Stimulated activated CD4-positive, alpha-beta T cell treated with anti-CD3 and anti-CD28 coated beads, Interleukin-2, amount 100 ng/mL, for 4 hours (primary cell): ENCODE measurements at places on chromosomes 6 and 20.

GRCh38 chr6:40520678-40521077 lies 66.5 kb downstream of the LRFN2 start:
- no peak for DNase-seq

GRCh38 chr6:83883240-83883639 lies 23.8 kb downstream of the CYB5R4 start:
- DNase-seq, result no peak

DNA sequence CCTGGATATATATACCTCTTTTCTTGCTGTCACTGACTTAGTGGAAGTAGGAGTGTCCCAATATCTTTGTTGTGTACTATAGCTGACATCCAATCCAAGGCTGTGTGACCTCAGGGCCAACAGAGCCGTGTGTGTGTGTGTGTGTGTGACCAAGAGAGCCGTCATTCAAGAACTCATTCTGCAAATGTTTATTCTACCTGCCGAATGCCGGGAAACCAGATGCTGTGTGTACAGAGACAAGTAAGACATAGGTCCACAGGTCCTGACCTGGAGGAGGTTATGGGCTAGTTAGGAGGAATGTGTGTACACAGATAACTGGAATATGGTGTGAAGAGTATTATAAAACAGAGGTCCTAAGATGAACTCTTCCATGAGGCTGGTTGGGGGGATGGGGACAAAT lies 190.0 kb downstream of the DHX35 start:
- DNase-seq, result no peak

GRCh38 chr6:163793011-163793983 lies 378.8 kb downstream of the QKI start:
- DNase-seq, result no peak

- DNase-seq, result no peak
Observed at GRCh38 chr6:12578097-12578496, 138.5 kb upstream of the PHACTR1 start.

DNA sequence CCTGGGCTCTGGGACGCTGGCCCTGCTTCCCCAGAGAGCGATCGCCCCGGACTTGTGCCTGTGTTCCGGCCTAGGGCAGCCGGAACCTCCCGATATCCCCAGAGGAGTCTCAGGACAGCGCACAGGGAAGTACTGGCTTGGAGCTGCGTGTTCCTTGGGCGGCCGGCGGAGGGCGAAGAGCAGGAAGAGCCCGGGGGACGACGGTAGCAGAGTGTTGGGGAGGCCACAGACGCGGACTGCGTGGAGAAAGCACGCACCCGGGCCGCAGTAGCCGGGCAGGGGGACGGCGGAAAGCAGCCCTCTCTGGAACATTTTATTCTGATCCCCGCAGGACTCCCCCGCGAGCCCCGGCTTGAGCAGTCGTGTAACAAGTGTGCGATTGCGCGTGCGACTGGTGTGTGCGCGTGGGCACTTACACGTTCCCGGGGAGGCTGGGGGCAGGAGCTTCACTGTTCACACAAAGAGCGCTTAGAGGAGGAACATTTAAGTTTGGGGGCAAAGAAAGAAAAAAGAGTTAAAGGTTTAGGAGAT lies 36.1 kb downstream of the NCR2 start:
- no peak for DNase-seq

DNA sequence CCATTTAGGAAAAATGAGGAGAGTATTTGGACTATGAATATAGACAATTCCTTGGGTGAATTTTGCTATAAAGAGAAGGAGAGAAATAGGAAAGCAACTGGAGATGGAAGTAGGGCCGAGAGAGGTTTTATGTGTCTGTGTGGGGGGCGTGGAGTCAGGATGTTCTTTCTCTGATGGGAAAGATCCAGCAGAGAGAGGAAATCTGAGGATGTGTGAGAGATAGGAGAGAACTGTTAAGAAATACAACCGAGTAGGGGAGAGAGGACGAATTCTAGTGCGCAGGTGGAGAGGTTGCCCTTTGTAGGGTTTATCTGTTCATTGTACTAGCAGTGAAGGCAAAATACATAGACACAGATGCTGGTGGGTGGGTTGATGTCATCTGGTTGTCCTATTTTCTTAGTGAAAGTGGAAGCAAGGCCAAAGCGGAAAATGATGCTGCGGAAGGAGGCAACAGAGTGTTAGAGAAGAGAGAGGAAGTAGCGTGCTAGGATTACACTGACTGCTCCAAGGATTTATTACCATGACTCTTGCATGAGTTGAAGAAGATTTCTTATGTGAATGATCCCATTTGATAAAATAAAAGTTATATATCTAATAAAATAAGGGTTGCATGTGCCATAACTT lies 57.7 kb downstream of the CLVS2 start:
- DNase-seq, result no peak

DNA sequence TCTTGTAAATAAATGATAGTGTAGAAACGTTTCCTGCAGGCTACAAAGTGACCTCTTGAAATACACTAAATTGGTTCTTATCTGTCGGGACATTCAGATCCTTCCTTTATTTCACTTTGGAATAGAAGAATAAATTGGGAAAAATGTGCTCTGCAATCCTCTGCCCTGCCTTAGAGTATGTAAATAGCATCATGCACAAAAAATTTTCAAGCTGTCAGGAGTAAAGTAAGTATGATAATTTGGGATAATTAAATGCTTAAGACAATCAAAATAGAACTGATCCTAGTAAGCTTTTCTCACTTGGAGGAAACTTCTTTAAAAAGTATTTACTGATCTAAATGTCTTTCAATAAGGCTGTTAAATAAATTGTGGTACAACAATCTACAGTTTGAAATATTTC lies 3.1 kb upstream of the TPBG start:
- no peak for DNase-seq

GRCh38 chr6:110949679-110950285 lies 8.7 kb upstream of the GTF3C6 start:
- no peak for DNase-seq

GRCh38 chr6:14876778-14877613 lies 368.9 kb upstream of the JARID2 start:
- DNase-seq, result no peak

DNA sequence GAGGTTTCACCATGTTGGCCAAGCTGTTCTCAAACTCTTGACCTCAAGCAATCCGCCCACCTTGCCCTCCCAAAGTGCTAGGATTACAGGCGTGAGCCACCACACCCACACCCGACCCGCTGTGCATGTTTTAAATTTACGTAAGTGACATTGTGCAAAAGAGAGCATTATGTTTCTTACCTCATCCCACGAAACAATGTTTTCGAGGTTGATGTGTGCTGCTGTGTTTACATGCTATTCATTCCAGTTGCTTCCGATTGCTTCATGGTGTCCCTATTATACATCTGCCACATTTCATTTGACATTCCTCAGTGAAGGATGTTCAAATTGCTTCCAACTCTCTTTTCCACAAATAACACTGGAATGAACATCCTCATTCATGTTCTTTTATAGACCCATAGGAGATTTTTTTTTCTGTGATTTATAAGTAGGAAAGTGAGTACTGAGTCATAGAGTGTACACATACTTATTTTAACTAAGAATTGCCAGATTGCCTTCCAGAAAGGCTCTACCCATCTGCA lies 403.9 kb upstream of the JARID2 start:
- DNase-seq, result no peak

GRCh38 chr6:90411292-90411781 lies 114.7 kb upstream of the BACH2 start:
- DNase-seq, result peak; percentile 40

- DNase-seq, result no peak
Observed at GRCh38 chr6:41181566-41181965, 18.6 kb upstream of the TREM2 start.

GRCh38 chr6:40912158-40912946 lies 126.7 kb downstream of the UNC5CL start:
- no peak for DNase-seq

- no peak for DNase-seq
Observed at GRCh38 chr6:138044458-138044857, 62.8 kb downstream of the PERP start.

DNA sequence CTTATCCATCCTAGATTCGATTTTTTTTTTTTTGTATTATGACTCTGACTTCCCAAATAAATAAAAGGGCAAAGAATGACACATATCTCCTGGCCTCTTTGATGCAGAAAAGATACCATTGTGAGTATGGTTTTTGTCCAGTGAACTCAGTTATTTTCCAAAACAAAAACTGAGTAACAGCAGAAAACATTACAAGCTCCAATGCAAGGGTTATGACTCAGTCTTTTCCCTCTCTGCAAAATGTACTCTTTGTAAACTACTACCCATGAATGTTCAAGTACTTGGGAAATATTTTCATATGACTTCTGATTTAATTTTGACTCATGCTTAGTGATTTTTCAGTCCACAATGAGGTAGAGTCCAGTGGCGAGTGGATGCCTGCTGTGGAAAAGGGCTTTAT lies 355.3 kb downstream of the RNF144B start:
- no peak for DNase-seq

DNA sequence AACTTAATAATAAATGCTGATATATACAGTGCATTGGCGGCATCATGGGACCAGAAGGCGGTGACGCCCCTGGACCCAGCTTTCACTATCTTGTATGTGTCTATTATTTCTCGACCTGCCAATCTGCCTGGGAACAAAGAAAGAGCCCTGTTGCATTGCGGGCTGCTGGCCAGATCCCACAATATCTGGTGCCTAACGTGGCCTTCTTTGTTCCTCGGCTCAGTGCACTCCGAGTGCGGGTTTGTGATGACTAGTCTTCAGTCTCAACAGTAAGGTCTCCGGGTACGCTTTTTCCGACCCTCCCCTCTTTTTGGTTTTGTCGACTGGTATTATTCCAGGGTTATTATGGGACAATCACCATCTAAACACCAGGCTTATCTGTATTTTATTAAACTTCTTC lies 291.5 kb downstream of the TBC1D32 start:
- no peak for DNase-seq

GRCh38 chr20:46928580-46929132 lies 34.0 kb downstream of the EYA2 start:
- no peak for DNase-seq

DNA sequence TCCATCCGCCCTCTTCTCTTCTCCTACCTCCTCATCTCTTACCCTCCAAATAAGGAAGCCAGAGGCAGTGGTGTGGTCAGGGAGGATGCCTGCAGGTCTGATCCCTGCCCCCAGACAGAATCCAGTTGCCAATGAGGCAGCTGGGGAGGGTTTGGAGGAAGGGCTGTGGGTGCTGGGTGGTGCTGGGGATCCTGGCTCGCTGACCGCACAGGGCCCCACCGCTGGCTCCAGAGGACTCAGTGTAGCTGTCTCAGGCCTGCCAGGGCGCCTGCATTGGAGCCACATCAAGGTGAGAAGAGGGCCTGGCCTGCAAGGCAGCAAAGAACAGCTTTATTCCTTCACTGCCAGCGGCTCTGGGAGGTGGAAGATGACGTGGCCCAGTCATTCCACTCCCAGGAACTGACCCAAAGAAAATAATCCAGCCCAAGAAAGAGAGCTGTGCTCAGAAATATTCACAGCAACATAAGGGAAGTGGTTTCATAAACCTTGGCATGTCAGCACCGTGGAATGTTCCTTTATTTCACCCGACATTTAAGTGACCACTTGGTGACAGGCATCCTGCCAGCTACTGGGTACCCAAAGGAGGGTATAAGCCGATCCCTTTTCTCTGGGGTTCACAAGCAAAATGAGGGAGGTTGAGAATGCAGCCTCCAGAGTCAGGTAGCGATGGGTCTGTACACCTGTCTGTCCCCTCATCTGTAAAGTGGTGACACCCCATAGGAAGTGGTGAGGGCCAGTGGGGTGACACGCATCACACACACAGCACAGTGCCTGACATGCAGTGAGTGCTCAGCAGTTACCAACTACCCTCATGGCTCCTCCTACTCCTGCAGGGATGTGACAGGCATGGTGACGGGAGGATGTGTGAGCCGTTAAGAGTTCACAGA lies 125.1 kb downstream of the SNX5 start:
- no peak for DNase-seq

- DNase-seq, result no peak
Observed at GRCh38 chr6:484086-484745, 92.7 kb downstream of the IRF4 start.

GRCh38 chr6:118467181-118467580 lies 80.9 kb upstream of the PLN start:
- DNase-seq, result no peak

- DNase-seq, result no peak
Observed at GRCh38 chr6:30264743-30265142, 51.5 kb upstream of the TRIM26 start.

- no peak for DNase-seq
Observed at GRCh38 chr6:23180504-23181293, 611.3 kb downstream of the HDGFL1 start.

- no peak for DNase-seq
Observed at GRCh38 chr6:41733360-41733706, 2.1 kb downstream of the TFEB start.

DNA sequence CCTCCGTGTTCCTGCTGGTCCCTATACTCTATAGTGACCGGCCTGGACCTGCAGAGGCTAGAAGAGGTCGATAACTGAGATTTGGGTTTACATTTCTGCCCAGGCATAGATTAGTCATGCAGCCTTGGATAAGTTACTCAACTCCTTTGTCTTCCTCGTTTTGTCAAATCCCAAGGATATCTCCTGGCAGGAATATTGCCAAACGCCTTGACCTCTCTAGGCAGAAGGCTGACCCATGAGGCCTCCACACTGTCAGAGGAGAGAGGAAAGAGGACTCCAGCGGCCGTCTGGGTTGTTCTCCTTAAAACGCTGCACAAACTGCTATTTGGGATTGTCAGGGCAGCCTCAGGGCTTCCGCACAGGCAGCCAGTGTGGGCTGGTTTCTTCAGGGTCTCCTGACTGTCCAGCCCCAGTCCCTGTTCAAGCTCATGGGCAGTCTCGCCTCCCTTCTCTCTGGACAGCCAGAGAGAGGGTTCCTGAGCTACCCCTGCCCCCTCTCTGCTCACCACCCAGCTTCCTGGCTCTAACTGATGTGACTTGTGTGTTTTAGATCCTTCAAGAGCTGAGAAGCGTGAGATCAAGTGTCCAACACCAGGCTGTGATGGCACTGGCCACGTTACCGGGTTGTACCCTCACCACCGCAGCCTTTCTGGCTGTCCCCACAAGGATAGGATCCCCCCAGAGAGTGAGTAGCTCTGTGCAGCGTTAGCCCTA lies 44.7 kb upstream of the PCMTD2 start:
- no peak for DNase-seq

DNA sequence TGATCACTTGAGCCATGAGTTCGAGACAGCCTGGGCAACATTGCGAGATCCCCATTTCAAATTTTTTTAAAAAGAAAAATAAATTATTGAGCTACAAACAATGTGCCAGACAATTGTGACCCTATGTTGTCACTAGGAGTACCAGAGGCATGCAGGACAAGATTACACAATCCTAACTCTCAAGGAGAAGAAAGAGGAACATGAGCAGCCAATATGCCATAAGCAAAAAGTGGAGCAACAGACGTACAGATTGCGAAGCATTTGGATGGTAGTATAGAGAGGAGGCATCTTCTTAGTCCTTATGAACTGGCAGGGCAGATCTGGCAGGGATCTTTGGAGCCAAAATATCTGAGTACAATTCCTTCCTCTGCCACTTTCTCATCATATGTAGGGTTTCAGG lies 156.4 kb downstream of the OR2B2 start:
- no peak for DNase-seq

GRCh38 chr6:138832182-138832581 lies 36.3 kb downstream of the ECT2L start:
- DNase-seq, result no peak
